ENCODE measurements at places on chromosomes 16 and 17. TPM values are rescaled to one million over a fixed set of nuclear protein-coding genes. Genes with fewer than 3 reads are reported as not detected.

- peaks cover 5% of the 10 kb centered on the region for H3K4me1 ChIP-seq
- DNase-seq, result no peak
- H3K36me3 ChIP-seq, result no peaks in the 10 kb centered on the region
- peak overlapping the region; percentile 74 for H3K27ac ChIP-seq
- H3K27me3 ChIP-seq, result peaks cover 13% of the 10 kb centered on the region
These were observed 1.6 kb downstream of the TOX3 start for GRCh38 chr16:52545222-52545897.

Gene KRT35
- total RNA-seq, result not detected

Gene PPP1R1B
- 1.5 TPM for total RNA-seq

Gene ACE
- 4.2 TPM for total RNA-seq

Gene AGRP
- 1.9 TPM for total RNA-seq

DNA sequence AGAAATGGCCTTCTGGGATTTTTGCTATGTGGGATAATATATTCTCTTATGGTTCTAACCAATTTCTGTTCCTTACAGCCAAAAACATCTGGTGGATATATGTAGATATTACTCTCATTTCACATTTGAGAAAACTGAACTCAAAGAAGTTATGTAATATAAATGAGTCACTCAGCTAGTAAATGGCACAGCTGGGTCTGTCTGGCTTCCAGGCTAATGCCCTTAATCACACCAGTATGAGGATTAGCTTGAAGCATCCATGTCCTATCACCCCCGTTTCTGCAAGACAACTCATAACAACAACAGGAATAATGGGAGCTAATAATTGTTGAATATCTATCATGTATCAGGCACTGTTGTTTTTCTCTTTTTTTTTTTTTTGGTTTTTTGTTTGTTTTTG is 34.4 kb upstream of the USP7 start:
- H3K36me3 ChIP-seq, result no peaks in the 10 kb centered on the region
- DNase-seq, result peak; percentile 37
- H3K4me1 ChIP-seq, result no peaks in the 10 kb centered on the region
- H3K27me3 ChIP-seq, result no peaks in the 10 kb centered on the region

DNA sequence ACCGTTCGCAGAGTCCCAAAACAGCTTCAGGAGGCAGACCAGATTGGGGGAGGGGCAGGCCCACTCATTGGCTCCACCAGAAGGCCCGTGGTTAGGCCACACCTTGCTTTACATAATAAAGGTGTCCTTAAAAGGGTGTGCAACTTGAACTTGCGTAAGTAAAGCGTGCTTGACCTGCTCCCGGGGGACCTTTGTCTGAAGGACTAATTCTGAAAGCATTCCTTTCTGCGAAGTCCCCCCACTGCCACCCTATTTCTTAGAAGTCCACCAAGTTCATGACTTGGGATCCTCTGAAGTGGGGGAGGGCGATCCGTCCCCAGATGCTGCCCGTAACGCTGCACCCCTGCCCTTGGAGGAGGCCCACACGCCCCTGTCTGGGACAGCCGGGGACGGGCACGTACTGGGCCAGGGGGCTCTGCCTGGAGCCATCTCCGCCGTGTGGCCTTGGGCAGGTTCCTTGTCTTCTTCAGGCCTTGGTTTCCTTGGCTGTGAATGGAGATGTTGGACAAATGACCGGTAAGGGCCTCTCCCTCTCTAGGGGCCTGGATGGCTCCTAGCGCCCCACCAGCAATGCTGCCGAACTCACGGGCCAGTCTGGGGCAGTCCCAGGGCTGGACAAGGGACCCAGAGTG is 823 bp upstream of the ZNF469 start:
- H3K4me1 ChIP-seq, result peaks cover 4% of the 10 kb centered on the region
- H3K27ac ChIP-seq, result no peak overlapping the region
- no peak overlapping the region for H3K4me3 ChIP-seq

- peaks cover 17% of the 10 kb centered on the region for H3K27me3 ChIP-seq
- H3K36me3 ChIP-seq, result no peaks in the 10 kb centered on the region
- H3K27ac ChIP-seq, result no peak overlapping the region
- no peak for DNase-seq
- H3K4me1 ChIP-seq, result peaks cover 7% of the 10 kb centered on the region
- H3K4me3 ChIP-seq, result no peak overlapping the region
These were observed 48.7 kb upstream of the TNRC6C start for GRCh38 chr17:77909816-77910215.

Gene AARSD1
- 16.9 TPM for total RNA-seq

DNA sequence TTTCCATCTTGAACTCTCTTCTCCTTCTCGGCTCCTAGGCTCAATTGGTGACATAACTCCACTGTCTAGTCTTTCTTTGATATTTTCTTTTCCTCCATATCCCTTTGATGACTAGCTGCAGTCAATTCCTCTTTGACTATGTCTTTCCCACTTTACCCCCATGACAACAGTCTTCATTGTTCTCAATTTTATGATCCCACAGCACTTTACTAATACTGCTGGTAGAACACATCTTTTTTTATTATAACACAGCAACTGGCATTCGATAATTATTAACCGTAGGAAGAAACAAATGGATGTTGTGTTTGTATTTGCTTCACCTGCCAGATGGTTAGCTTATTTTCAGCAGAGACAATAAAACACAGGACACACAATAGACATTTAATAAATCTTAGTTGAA is 1.3 kb downstream of the KRTAP3-3 start:
- no peaks in the 10 kb centered on the region for H3K36me3 ChIP-seq
- H3K4me1 ChIP-seq, result no peaks in the 10 kb centered on the region
- H3K4me3 ChIP-seq, result no peak overlapping the region
- no peak overlapping the region for H3K27ac ChIP-seq
- DNase-seq, result no peak

GRCh38 chr16:27394516-27394915 is 7.5 kb upstream of the IL21R start:
- no peaks in the 10 kb centered on the region for H3K4me1 ChIP-seq
- no peaks in the 10 kb centered on the region for H3K36me3 ChIP-seq
- DNase-seq, result no peak
- no peak overlapping the region for H3K4me3 ChIP-seq
